ENCODE measurements at places on chromosomes 16 and 17.
A peak's percentile ranks its signal among the peaks of the same experiment; 100 is the strongest.

GRCh38 chr16:54443352-54443751, 156.8 kb upstream of the IRX3 start:
- DNase-seq, result no peak

DNA sequence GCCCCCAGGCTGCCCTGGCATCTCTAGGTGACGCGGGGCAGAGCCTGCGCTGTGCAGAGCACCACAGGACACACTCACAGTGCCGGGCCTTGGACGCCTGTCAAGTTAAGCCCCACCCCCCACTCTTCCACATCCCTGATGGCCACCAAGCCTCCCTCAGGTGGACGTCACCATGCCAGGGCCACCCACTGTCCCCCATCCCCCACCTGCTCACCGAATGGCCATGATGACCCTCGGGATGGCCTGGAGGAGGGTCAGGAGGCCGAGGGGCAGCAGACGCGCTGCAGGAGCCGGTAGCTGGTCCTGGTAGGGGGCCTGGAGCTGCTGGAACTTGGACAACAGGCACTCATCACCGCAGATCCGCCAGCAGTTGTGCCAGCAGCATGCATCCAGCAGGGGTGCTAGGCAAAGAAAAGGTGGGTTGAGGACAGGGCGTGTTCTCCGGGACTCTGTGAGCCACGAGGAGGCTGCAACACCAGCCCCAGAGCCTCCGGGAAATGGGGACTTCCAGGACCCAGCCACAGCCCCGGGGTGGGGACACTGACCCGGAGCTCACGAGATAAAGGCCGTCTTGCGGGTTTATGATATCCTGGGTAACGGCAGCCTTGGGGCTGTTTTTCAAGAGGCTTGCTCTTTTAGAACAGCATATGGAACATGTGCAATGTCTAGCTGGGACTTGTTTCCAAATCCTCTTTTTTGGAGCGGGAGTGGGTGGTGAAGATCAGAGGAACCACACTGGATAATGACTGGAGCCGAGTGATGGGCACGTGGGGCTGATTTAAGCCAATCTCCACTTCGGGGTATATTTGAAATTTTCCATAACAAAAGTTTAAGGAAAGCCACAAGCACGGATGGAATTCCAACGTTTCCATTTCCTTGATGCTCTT, 11.4 kb downstream of the C16orf95 start:
- no peak for DNase-seq

DNA sequence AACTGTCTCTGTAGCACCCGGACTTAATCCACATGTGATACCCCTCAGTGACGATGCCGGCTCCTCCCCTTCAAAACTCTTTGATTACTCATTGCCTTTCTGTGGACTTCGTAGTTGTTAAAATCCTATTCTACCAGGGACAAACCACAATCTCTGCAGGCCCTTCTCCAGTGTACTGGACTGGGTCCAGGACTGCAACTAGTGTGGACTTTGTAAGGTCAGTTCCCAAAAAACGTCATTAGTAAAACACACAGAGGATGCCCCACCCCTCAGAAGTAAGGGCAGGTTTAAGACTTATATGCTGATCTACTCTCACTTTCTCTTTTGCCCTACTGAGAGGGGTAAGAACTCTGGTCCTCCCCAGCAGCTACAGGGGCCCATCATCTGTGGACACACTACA, 10.5 kb upstream of the NUDT7 start:
- no peak for DNase-seq

- DNase-seq, result no peak
Measured at GRCh38 chr16:53068423-53068833, 13.6 kb downstream of the CHD9 start.

DNA sequence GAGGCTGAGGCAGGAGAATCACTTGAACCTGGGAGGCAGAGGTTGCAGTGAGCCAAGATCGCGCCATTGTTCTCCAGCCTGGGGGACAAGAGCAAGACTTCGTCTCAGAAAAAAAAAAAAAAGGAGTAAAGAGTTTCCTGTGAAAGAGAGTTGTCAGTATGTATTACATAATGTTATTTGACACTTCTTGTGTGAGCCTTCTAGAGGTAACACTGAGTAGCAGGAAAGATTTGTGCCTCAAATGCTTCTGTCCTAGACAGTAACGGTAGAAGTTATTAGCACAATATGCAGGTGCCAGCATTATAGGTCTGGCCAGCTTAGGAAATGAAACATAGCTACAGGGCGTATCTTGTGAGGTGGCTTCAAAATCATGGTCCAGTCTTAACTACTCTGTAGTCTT, 6.2 kb downstream of the RPS6KB1 start:
- peak; percentile 55 for DNase-seq

- peak; percentile 70 for DNase-seq
Measured at GRCh38 chr17:30021708-30022317, 80.4 kb downstream of the EFCAB5 start.

DNA sequence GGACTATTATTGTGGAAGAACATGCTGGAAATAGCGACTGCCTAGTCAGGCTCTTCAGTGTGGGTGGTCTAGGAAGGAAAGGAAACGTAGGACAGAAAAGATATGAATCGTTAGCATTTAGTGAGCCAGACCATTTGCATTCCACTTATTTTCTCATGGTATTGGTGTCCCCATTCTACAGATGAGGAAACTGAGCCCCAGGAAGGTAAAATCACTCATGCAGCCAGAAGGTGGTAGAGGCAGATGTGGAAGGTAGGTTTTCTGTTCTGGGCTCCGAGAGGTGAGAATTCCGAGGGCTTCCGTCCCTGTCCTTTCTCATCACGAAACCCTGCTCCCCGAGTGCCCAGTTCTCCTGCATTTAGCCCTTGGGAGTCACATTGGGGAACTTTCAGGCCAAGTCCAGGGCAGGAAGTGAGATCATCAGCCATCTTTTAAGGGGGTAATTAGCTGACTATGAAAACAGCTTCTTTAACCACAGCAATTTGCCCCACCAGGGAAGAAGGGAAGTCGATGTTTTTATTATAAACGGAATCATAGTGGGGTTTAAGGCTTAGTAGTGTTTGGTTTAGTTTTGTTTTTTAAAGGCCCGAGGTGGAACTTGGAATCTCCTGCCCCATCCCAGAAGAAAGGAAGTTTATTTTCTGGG, 110.7 kb upstream of the IRX3 start:
- no peak for DNase-seq

DNA sequence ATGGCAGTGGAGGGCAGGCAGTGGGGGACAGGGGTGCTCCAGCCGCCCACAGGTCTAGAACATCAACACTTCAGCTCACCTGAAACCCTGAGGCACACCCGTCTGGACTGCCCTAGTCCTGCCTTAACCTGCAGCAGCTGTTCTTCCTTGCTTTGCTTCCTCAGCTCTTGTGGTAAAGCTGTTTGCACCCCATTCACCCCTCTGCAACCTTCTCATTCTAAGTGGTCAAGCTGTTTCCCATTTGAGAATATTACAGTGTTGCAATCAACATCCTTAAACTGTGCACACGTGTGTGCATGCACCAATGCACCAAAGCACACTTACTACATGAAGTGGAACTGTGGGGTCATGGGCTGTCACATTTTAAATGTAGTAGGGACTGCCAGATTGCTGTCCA, 32.4 kb downstream of the SCNN1B start:
- no peak for DNase-seq

GRCh38 chr16:77271532-77272426, 72.6 kb downstream of the SYCE1L start:
- no peak for DNase-seq

GRCh38 chr17:8226536-8227237, 16.3 kb upstream of the AURKB start:
- peak; percentile 97 for DNase-seq

- peak; percentile 79 for DNase-seq
Measured at GRCh38 chr17:29179232-29180033, 765 bp downstream of the MYO18A start.

GRCh38 chr16:86241681-86242080, 268.6 kb upstream of the FOXF1 start:
- no peak for DNase-seq

DNA sequence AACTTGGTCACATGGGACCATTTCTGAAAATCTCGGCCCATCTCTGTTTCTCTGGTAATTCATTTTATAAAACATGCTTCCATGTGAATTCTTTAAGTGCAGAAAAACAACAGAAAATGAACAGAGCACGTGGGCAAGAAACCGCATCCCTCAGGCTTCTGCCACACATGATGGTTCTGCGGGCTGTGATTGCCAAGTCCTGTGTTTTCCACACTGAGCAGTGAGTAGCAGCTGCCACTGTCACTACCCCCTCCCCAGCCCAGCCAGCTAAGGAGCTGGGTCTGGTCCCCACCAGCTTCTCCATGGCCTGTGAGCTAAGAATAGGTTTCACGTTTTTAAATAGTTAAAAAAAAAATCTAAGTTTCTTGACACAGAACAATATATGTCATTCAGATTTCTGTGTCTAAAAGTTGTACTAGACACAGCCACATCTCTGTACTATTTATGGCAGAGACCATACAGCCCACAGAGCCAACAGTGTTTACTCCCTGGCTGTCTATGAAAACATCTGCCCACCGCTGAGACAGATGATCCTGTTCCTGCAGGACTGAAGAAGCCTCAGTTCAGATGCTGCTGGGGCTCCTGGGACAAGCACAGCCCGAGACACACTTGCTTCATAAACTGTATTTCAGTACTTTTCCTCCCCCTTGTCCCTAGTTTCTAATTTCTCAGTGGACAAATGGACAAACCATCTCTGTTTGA, 41.5 kb downstream of the USP22 start:
- DNase-seq, result no peak

- DNase-seq, result no peak
Measured at GRCh38 chr16:63239065-63239570, 1202.9 kb upstream of the CDH8 start.

GRCh38 chr17:62821189-62822079, 13.3 kb upstream of the MARCHF10 start:
- DNase-seq, result no peak

DNA sequence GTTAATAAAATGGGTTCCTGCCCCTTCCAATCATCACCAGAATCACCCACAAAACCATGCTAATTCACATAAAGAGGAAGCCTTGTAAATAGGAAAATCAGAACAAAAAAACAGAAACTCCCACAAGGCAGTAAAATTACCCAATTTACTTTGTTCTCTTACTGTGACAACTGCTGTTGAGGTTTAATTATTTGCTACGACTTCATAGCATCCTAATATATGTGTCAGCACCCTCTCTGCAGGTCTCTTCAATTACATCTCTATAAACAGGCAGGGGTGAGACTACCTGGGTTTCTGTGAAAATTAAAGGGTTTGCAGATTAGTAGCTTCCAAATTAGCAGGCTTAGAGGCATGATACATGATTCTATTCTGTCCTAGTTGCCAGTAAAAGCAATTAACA, 2.7 kb downstream of the WDR59 start:
- no peak for DNase-seq

- no peak for DNase-seq
Measured at GRCh38 chr17:3543453-3543852, 14.2 kb downstream of the TRPV3 start.

DNA sequence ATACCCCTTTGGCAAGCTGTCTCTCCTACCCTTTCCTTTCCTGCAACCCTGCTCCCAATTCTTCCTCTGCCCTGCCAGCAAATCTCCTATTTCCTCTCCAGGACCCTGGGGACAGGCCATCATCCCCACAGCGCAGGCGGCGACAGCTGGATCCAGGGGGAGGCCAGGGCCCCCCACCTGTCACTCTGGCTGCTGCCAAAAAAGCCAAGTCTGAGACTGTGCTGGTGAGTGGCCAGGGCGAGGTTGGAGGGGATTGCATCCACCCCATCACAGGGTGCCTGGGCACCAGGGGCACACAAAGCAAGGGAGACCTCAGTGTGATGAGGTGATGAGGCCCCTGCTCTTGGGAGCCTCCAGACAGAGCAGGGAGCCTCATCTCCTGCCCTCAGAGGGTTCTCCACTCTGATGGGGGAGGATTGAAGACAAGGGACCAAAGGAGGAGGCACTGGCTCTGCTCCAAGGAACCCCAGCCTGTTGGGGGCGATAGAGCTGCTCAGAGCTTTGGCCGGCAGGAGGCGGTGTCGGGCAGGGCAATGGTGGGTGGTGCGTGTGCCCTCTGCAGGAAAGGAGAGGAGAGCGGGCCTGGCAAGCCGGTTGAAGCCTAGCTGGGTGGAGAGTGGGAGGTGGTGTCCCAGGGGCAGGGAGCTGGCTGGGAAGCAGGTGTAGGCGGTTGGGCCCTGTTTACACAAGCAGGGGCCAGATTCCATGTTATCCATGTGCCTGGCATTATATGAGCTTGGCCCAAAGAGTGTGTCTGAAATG, 15.6 kb upstream of the PDK2 start:
- peak; percentile 87 for DNase-seq

DNA sequence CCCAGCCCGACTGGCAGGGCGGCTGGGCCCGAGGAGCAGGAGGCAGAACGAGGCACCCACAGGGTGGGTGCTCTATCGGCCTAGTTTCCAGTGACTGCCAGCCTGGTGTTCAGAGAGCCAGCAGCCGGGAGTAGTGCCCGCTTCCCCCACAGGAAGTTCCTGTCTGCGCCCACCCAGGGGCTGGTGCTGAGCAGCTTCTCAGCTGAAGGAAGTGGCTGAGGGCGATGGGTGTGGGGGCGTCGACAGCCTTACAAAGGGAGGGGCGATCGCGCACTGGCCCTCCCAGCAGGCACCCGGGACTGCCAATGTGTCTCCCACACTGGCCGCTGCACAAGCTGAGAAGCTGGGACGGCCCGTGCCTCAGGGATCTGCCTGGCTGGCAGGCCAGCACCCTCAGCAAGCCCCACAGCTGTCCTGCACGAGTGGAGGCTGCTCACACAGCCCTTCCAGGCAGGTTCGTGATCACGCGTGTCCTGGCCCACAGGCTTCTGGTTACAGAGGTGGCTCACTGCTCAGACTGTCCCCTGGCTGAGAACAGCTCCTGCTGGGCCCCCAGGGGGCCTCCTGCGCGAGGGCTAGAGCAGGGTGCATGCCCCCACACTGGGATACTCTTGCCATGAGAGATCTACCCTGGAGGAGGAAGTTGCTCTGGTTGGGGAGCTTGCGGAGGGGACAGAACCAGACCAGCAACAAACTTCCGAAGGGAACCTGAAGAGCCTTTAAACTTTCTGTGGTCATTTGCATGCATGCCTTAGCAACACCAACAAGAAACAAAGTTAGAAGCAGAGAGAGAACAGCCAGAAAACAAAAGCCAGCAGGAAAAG, 2.5 kb downstream of the RNF166 start:
- no peak for DNase-seq

DNA sequence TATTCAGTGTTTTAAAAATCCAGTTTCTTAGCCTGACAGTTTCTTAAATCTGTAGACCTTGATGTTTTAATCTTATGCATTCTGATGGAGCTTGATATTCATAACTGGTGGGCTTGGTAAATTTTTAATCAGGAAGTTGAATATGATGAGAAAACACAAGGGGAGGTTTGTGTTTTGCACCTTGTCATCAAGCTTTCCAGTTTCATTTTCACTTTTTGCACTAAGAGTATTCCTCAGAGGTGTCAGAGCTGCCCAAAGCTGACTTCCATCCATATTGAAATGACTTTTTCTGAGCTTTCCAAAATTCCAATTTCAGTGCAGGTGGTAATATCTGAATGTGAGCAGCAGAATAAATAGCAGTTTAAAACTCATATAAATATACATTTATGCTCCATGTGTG, 555.0 kb upstream of the RBFOX1 start:
- DNase-seq, result no peak

GRCh38 chr17:74369221-74369620, 1.9 kb downstream of the GPR142 start:
- DNase-seq, result no peak

GRCh38 chr17:80998118-80998747, 6.6 kb downstream of the CHMP6 start:
- no peak for DNase-seq

GRCh38 chr17:58344047-58344790, 7.8 kb downstream of the SUPT4H1 start:
- no peak for DNase-seq

All from A549 (cell line).